ENCODE measurements at places on chromosomes 1 and 21.

DNA sequence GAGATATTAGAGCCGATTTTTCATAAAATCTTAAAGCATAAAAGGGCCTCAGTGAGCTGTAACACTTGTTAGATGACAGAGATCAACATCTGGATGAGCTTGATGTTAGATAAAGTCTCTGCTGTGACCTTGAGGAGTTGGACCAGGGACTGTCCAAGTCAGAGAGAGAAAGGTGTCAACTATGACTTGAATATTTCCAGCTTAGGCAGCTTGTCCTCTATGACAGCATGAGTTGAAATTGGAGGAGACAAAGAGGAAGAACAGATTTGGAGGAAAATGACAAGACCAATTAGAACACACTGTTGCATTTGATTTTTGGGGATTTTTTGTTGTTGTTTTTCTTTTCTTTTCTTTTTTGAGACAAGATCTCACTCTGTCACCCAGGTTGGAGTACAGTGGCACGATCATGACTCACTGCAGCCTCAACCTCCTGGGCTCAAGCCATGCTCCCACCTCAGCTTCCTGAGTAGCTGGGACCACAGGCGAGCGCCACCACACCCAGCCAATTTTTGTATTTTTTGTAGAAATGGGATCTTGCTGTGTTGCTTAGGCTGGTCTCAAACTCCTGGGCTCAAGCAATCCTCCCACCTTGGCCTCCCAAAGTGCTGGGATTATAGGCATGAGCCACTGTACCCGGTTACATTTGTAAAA lies 35.3 kb upstream of the CLIC4 start:
- DNase-seq, result no peak

DNA sequence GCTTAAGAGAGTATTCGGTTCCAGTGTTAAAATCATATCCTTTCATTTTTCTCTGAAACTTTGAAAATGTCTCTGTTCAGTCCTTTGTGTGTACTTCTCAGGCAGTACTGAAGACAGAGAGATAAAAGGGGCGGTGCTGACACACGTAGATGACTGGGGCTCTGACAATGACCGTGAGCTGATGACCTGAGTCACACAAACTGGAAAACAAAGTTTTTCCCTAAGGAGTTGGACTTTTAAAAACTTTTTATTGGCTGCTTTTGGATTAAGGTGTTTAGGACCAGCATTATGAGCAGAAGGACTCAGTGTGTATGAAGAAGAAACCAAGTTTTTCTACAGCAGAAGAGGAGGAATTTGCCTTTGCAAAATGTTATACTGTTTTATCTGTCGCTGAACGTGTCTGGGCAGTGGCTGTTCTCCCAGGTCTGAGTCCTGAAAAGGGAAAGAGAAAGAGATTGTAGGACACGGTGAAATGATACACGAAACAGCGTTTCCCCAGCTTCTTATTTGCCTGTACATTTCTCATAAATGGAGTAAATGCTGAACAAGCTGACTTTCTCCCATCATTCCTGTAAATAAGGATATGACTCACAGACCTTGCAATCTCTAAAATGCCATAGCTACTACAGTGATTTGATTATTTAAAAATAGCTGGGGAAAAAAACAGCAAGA lies 51.5 kb downstream of the MAP3K7CL start:
- DNase-seq, result no peak

GRCh38 chr1:78292361-78292760 lies 198.4 kb upstream of the PTGFR start:
- no peak for DNase-seq

DNA sequence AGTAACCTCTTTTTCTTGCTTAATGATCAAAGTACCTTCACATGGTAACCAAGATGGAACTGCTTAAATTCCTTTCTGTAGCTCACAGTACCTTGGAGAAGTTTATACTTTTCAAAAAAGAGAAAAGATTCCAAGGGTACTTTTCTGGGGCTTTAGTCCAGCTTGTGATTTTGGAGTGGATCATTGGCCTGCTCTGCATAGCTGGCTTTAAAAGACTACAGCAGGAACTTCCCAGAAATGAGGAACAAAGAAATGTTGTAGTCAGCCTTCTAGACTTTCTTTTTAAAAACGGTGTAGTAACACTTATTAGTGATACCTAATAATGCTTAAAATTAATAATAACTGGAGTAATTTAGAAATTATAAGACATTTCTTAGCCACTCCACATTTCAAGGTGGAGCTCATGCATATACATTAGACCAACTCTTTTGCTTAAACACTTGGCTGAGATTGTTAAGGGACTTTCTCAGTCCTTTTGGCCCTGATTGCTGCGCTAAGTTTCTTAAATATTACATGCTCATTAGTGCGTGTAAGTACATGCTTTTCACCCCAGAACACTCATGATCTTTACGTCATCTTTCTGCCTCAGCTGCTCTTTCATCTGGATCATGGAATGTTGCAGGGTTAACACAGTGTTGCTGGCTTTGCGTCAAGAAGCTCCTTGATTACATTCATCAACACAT lies 57.3 kb downstream of the SDCCAG8 start:
- no peak for DNase-seq

GRCh38 chr1:198523182-198523950 lies 17.1 kb downstream of the ATP6V1G3 start:
- DNase-seq, result no peak

DNA sequence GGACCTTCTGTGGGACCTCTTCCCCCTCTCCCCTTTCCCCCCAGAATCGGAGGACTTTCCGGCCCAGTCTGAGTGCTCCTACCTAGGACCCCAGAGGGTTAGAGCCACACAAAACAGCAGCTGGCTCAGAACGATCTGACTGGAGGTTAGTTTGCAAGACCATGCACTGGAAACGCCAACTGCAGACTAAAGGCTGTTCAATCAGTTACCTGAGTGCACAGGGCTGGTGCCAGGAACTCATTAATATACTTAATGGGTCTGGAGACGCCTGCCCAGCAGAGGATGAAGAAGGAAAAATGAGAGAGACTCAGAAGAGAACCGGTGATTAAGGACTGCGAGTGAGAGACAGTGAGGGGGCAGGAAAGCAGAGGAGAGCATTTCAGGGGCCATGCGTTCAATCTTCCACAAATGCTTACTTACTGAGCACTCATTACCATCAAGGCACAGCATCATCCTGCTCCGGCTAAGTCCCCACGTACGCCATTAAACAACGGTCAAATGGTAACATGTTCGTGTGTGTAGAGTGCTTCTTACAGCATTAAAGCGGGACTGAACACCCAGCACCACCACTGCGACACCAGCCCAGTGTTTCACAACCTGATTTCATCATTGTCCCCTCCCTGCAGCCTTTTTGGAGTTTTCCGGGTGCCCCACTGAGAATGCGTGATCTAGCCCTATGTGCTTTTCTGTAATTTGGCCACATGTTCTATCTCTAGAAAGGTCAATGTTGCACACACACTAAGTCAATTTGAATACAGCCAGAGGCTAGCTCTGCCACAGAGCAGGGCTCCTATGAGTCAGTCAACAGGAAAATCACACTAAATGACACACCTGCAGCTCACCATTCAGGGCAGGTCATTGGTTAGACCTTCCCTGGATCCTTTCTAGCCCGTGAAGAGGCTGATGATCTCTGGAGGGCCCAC lies 7.6 kb downstream of the ENO1 start:
- no peak for DNase-seq

GRCh38 chr21:43328958-43329691 lies 97.8 kb downstream of the SIK1 start:
- no peak for DNase-seq

DNA sequence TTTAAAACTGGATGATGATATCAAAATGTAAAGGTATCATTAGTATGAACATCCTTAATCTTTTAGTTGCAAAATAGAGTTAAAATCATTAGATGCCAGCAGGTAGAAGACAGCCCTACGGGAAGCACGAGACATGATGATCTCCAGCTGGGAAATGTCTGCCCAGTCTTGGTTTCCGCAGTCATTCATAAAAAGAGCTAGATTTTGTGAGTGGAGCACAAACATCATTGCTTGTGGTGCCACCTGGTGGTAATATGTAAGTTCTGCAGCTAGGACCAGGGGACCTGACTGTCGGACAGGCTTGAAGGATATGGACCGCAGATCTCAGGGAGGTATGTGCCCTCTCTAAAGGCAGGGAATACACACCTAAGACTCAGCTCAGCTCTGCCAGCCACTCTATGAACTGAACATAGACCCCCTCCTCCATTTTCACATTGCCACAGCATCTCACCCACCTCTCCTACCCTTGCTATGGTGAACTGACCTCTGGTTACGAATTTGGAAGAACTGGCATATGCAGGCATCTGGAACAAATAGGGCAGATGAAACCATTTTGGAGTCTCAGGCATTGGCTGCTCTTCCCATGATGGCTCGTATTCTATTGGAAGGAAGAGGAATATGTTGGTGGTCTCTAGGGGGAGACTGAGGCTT lies 9.2 kb downstream of the FCMR start:
- DNase-seq, result peak; percentile 34

DNA sequence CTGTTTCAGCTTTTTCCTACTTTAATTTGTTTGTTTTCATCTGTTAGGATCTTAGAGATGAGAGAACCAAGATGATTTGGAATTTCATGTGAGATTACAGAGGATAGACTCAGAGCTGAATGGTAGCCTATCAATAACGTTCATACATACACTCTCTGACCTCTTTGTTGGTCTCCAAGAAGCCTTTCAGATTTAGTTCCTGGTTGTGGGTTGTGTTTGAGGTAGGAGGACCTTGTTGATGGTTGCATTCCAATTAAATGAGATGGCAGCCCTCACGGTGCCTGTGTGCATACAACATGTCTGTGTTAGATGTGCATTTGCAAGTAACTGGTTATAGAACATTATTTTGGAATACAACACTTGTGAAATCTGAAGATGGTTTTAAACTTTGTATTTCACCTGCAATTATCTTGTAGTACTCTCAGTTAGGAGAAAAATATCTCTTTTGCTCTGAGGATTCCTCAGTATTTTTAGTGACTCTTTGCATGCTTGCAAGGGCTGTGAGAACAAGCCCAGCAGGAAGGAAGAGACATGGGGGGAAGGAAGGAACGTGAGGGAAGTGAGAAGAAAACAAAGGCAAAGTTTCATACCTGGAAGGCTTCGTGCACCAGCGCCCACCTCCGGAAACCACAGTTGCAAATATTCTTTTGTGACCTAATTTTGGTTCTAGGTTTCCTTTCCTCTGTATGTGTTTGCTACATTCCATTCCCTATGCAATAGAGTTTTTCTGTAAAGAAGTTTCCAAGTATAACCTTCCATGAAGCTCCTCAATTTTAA lies 291.8 kb downstream of the DISC1 start:
- no peak for DNase-seq

Measured in T-helper 22 cell (primary cell).